ENCODE measurements at places on chromosomes 11 and 22.

- DNase-seq: no peak
Observed at GRCh38 chr11:78066471-78066870, 2.8 kb downstream of the THRSP start.

DNA sequence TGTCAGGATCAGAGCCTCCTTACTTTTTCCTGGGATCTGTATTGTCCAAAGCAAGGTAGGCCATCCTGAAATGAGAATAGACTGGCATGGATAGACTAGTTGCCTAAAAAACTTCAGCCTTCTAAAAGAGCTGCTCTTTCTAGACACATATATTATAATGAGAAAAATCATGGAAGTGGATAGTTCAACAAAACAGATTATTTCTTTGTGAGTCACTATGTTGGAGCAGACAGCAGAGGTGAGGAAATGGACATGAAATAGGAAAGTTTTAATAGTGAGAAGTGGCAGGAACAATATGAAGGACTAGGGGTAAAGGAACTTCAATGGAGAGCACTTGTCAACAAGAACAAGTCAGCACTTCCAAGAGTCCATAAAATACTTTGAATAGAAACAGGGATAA, 101.9 kb upstream of the ANO3 start:
- no peak for DNase-seq

GRCh38 chr11:113345978-113346377, 31.6 kb downstream of the TTC12 start:
- DNase-seq: no peak

DNA sequence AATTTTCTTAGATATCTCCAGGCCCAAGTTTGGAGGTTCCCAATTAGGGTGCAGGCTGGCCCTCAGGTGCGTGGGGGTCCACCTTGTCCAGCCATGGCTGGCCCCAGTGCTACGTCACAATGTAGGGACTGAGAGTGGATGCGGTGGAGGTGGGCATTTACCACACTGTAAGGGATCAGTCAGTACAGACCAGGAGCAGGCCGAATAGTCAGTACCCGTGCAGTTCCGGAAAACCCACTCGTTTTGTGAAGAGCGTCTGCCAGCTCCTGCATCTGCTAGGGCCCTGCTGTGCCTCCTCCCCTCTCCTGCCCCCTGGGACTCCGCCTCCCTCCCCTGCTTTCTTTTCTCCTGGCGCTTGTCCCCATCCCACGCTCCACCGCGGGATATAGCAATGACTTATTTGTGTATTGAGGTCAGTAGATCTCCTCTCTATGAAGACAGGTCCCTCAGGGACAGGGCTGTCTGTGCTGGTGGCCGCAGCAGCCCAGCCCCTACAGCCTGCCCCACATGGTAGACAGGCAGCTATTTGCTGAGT, 50.4 kb upstream of the SEPTIN5 start:
- DNase-seq: no peak

- no peak for DNase-seq
Observed at GRCh38 chr22:39288135-39288898, 31.1 kb downstream of the RPL3 start.

DNA sequence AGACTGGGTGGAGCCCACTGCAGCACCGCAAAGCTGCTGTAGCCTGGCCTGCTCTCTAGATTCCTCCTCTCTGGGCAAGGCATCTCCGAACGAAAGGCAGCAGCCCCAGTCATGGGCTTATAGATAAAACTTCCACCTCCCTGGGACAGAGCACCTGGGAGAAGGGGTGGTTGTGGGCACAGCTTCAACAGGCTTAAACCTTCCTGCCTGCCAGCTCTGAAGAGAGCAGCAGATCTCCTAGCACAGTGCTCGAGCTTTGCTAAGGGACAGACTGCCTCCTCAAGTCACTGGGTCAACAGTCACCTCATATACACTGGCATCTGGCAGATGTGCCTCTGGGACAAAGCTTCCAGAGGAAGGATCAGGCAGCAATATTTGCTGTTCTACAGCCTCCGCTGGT, 117.3 kb downstream of the EHF start:
- DNase-seq: no peak

GRCh38 chr11:78840200-78840599, 265.5 kb upstream of the NARS2 start:
- no peak for DNase-seq

- no peak for DNase-seq
Observed at GRCh38 chr22:49880281-49880680, 26.6 kb downstream of the ZBED4 start.

- DNase-seq: no peak
Observed at GRCh38 chr11:99352642-99353041, 331.9 kb downstream of the CNTN5 start.

- no peak for DNase-seq
Observed at GRCh38 chr22:20130319-20130718, 1.3 kb upstream of the ZDHHC8 start.

- no peak for DNase-seq
Observed at GRCh38 chr11:122711831-122712381, 56.4 kb downstream of the UBASH3B start.

- no peak for DNase-seq
Observed at GRCh38 chr22:31284281-31285155, 7.8 kb downstream of the PIK3IP1 start.

- no peak for DNase-seq
Observed at GRCh38 chr11:12235553-12235946, 125.2 kb downstream of the MICAL2 start.

DNA sequence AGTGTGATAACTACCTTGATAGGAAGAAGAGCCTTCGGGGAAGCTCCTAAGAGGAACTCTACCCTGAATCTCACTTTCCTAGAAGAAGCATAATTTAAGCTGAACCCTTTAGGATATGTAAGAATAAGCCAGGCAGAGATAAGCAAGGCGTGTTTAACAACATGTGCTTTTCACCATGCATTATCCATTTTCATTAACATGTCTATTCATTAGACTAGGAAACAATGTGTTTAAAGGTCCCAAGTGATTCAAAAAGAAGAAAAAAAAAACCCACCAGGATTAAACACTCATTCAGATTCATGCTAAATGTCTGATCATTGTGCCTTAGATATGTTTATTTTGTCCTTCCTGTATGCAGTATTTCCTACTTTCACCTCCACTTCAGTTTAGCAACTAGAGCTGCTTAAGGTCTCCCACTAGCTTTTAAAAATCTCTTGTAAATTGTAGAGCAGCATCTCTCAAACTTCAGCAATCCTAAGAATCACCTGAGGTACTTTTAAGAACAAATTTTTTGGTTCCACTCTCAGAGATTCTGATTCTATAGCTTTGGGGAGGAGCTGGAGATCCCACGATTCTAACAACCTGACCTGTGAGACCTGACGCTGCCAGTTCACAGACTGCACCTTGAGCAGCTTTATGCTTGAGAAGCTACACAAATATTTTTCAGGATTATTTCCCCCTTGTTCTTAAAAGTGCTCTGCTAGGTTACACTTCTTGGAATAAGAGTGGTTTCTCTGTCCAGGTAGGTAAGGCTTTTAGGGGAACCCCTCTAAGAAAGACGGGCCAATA, 955.4 kb upstream of the CCDC90B start:
- DNase-seq: no peak

DNA sequence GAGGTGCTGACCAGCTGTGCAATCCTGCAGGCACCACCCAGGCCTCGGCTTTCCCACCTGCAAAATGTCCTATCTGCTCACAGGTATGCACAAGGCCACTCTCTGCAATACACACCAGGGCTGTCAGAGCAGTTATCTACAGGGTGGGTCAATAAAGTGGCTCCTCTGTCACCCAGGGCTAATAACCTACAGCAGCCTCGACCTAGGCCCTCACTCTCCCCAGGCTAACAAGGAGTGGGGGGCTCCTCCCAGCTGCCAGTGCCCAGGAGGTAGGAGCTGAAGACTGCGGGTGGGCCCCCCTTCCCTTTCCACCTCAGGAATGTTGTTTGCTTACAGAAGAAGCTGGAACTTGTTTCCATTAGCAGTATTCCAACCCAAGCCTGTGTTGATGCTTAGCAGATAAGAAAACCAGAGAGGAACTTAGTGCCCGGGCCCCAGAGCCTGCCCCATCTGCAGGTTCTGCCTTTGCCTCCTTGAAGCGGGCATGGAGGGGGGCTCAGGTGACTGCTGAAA, 26.8 kb downstream of the MYH9 start:
- DNase-seq: no peak

DNA sequence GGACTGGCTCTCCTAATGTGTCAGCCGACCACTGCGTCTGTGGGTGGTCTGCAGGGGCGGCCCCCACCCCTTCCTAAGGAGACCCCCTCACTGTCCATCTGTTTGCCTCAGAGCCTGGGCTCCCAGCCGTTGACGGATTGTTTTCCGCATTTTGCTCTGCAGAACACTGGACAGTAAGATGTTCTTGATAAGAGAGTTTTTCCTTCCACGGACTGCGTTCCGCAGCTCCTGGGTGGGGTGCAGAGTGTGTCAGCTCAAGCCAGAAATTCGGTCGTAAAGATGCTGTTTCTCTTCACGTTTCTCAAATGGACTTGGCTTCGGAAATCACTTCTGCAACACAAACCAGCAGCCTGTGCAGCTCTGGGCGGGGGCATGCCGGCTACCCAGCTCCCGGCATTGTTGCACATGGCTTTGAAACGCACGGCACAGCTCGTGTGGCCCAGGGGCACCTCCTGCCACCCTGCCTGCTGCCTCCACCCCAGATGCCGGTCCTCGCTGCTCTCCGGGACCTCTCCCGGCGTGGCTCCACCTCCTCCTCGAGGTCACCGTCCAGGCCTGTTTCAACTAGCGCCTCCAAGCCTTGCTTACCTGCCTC, 2.9 kb upstream of the MRGPRG start:
- no peak for DNase-seq

DNA sequence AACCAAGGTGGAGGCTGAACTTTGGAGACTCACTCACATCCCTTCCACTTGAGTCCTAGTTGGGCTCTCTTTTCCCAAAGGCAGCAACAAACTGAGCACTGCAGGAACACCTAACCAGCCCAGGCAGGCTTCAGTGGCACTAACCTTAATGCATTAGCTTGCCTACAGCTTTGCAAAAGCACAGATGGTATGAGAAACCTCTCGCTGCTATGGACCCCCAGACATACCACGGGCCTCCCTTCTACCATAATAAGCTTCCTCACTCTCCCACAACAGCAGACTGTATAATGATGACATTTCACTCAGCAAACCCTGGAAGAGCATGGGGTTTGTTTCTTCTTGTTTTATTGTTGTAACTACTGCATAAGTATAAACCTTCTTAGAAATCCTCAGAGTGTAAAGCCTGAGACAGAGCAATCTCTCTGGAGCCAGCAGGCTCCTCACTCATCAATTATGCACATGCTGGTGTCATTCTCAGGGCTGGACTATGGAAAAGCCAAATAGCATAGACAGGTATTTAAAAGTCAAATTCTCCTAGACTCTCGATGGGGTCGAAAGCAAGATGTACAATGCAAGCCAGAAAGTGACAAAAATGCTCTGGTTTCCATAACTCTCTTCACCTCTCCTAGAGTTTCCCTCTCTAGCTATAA, 167.6 kb downstream of the NXPE2 start:
- no peak for DNase-seq

- DNase-seq: no peak
Observed at GRCh38 chr11:3164552-3165151, 458 bp downstream of the OSBPL5 start.

DNA sequence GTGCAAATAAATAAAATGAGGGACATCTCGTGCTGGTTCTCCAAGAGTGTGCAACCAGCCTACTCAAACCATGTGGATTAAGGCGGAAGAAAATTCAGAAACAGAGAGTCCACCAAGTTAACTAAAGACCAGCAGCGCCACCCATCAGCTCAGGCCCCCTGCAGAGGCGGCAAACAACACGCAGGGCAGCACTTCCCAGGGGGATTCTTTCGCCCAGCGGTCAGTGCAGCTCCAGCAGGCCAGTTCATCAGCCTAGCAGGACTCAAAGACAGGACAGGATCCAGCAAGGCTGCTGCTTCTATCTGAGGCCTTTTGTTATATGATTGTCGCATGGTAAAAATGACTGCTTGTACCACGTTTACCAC, 51.7 kb downstream of the PACSIN2 start:
- no peak for DNase-seq

- no peak for DNase-seq
Observed at GRCh38 chr11:109697140-109697843, 275.3 kb downstream of the C11orf87 start.

- no peak for DNase-seq
Observed at GRCh38 chr11:23540101-23540561, 679.9 kb upstream of the CCDC179 start.

DNA sequence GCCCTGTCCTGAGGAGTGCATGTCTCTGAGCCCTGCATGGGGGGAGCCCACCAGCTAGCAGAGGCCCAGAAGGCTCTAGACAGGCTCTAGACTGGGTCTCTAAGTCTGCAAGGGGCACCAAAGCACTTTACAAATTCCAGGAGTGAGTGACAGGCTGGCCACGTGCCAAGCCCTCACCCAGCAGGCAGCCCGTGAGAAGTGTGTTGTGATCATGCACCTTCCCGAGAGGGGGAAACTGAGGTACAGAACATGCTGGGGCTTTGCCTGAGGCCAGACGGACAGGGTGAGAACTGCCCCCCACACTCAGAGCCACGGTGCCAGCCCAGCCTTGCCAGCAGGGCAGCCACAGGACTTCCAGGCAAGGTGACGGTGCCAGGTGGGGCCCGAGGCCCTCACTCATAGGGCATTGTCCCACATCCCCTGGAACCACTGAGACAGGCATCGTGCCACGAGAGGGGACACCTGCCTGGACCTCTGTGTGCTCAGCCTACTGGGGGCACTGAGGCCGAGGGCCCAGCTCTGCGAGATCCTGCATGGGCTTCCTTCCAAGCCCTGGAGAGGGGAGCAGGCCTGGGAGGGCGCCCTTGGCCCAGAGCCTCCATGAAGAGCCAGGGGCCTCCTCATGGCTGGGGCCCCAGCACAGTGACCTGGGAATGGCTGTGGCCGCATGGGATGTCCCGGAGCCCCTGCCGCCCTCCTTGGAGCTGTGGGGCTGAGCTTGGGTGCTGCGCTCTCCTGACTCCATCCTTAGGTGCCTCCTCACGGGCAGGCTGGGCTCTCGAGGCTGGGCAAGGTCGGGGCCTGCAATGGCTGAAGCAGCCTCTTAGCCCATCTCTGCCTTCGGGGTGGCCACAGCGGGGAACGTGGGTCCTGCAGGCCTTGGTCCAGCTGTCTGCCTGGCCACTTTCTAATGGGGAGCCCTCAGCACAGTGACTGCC, 121.5 kb downstream of the KCNQ1OT1 start:
- DNase-seq: no peak

DNA sequence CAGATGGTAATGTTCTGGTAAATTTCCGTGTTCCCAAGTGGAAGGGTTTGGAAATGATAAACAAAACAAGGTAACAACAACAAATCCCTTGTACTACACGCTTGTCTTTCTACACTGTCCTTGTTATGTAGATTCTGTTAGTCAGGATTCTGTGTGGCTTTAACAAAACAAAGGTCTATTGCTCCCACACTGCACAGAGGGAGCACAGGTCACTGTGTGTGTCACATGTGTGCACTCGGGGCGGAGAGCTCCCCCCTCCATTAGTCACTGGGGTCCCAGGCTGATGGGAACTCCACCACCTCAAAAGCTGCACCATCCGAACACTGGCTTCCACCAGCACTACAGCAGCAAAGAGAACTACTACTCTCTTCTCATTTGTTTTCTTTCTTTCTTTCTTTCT, 227.9 kb downstream of the NTM start:
- no peak for DNase-seq

GRCh38 chr11:2347308-2347830, 29.7 kb upstream of the CD81 start:
- DNase-seq: no peak
